ENCODE measurements at places on chromosomes 3 and 15. TPM values are rescaled to one million over a fixed set of nuclear protein-coding genes. Genes with fewer than 3 reads are reported as not detected.

- DNase-seq: no peak
Measured at GRCh38 chr3:108126348-108126747, 35.5 kb upstream of the CD47 start.

DNA sequence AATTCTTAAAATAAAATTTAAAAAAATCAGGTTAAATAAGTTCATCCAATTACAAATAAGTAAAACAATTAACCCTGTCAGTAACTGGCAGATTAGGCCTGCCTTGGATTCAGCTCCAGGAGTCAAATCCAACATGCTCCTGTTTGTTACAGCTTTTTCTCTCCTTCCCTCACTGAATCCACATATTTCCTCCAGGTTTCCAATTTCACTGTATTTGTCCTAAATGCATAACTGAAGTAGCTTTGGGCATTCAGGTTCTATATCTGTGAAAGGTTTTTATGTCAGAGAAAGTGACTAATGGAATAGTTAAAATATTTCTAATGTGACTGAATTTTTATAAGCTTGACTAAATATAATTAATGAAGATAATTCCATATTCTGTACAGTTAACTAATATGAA lies 79.7 kb downstream of the IFT80 start:
- no peak for DNase-seq

GRCh38 chr15:64686130-64686735 lies 89.2 kb downstream of the RBPMS2 start:
- peak; percentile 78 for DNase-seq

DNA sequence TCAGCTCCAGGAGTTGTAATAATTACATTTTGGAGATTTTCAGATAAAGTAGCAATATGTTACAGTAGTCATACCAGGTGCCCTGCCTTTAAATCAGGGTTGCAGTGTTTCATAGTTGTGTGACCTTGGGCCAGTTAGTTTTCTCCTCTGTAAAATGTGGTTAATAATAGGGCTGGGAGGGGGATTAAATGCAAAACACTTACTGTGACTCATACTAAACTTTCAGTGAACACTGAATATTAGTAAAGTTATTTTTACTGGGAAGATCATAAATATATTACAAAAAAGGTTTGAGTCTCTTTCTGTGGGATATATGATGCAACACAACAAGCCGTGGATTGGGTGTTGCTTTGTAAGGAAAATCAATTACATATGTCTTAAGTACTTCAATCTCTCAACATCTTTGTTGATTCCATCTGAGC lies 1.1 kb upstream of the EBLN2 start:
- DNase-seq: no peak

DNA sequence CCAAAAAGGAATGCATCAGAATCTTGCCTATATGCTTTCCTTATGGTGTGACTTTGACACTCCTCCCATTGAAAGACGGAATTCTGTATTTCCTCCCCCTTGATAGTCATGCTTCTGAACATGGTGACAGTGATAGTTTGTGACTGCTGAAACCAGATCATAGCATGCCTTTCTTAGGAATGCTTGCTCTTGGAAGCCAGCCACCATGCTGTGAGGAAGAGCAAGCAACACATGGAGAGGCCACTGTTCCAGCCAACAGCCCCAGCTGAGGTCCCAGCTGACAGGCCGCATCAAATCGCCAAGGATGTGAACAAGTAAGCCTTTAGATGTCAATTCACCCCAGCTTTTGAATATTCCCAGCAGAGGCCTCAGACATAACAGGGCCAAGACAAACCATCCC lies 100.1 kb downstream of the IGF2BP2 start:
- DNase-seq: no peak

DNA sequence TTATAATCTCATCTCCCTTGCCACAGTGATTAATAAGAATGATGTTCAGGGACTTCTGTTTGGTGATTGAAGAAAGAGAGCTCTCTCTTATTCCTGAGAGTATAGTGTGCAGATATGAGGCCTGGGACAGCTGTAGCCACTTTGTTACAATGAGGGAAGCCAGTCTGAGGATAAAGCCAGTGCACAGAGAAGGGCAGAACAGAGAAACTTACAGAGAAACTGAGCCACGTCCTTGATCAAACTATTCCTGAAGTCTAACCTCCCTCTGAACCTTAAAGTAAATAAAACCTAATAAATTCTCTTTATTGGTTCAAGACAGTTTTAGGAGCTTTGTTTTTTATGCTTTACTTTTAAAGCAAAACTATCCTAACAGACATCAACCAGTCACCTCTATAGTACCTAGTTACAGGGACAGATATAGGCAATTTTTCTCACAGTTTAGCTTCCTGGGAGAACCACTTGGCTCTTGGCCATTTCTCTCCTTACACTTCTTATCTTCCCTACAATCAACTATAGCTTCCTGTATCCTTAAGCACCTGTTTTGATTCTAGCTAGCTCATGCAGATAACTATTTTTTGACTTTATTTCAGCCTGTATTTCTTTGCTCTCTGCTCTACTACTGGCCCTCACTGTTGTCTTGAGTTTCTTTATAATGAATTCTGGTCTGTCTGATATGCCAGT lies 284.4 kb downstream of the SHQ1 start:
- no peak for DNase-seq

- DNase-seq: no peak
Measured at GRCh38 chr3:171813897-171814460, 3.7 kb upstream of the PLD1 start.

DNA sequence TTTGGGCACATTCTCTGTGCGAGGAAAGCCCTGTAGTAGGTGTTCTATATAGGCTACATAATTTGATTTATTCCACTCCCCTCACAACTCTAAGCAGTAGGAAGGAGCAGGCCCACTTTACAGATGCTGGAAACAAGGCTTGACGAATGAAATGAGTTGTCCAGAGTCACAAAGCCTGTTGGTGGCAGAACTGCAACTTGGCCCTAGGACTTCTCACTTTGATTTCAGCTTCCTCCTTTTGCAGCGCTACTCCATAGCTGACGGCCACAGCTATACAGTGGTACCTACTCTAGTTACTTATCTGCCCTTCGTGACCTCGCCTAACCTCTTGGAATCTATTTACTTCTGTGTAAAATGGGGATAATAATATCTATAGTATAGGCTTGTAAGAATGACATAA lies 2.5 kb upstream of the IRAK2 start:
- DNase-seq: no peak

DNA sequence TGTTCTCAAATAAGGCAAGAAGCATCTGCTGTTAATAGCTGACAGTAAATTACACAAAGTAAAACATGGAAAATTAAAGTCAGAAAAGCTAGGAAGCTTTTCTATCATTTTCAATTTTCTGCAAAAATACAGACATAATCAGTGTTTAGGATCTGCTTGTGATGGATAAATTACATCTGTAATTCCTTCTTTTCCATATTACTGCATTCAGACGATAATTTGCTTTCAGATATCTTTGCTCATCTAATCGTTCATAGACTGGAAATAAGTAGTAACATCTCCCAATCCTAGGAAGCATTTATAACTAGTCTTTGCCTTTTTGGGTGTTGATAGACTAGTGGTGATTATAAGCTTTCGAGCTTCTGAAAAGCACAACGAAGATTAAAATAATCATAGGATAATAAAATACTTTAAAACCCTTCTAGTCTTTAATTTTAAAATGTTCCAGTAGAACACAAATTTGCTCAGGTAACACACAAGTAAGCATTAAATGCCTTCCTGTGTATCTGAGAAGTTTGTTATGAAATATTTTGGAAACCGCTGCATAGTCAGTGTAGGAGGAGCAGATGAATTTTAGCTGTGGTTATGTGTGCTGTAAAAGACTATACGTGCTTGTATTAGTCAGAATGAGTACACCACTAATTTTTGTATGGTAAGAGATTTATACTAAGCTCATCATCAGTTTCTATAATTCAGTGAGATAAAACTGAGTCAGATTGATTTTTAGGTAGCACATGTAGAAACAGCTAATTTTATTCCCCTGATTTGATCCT lies 41.0 kb downstream of the MBNL1 start:
- DNase-seq: no peak

DNA sequence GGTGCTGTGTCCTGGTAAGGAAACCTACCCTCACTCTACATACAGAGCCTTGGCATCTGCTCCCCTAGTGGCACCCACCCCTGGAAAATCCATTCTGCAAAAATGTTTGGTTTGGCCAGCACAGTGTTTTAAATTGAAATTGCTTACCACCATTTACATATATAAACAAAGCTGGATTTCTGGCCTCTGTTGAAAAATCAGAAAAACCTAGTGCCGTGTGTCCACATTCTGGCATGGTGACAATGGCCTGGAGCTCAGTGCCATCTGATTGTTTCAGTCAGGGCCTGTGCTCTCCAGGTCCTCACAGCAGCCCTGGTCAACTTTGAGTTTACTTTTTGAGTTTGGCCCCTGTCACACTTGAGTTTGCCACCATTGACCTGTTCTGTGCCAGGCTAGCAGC lies 2.9 kb upstream of the IL17RC start:
- DNase-seq: no peak

- DNase-seq: no peak
Measured at GRCh38 chr3:140914384-140914945, 27.2 kb upstream of the SLC25A36 start.

- DNase-seq: no peak
Measured at GRCh38 chr3:149010504-149010951, 19.2 kb downstream of the GYG1 start.

GRCh38 chr3:171829841-171830517 lies 13.2 kb upstream of the TMEM212 start:
- peak; percentile 93 for DNase-seq

DNA sequence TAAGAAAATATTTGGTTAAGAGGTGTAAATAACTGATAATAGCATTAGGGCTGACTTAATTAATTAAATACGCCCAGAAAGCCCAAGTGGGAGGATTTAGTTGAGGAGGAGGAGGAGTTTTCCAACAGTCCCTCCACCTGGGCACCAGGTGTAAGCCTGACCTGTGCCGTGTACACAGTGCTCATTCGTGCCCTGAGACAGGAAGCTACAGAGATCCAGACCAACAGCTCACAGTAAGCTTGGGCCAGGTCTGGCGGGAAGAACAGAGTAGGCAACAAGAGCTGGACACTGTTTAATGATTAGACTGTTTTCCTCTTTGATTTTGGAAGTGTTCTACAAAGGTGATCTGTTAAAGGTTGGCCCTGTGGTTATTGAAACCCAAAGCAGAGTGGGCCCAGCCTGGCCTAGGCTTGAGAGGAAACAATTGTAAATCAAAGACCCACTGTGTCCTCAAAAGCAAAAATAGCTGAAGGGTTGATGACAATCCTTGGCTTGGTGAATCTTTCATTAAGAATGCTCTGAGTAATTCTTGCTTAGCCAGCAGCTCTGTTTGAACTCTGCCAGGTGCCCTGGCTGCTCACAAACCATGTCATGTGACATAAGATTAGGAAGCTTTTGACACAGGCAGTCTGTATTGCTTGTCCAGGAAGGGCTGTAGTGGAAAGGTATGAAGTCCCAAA lies 13.8 kb downstream of the SQOR start:
- DNase-seq: peak; percentile 47

GRCh38 chr3:50324351-50325112 lies 2.0 kb upstream of the HYAL2 start:
- DNase-seq: peak; percentile 89

DNA sequence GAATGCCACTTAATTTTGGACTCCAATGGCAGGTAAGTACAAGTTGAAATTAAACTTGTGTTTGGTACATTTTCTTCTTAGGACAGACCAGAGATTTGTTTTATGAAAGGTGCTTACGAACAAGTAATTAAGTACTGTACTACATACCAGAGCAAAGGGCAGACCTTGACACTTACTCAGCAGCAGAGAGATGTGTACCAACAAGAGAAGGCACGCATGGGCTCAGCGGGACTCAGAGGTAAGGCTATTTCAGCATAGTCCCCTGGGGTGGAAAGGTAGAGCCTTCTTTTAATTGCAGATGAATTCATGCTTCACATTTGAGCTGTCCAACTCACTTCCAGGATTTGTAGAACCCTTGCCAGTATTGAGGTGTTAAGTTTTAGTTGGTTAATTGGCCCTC lies 51.4 kb downstream of the ASTE1 start:
- no peak for DNase-seq

DNA sequence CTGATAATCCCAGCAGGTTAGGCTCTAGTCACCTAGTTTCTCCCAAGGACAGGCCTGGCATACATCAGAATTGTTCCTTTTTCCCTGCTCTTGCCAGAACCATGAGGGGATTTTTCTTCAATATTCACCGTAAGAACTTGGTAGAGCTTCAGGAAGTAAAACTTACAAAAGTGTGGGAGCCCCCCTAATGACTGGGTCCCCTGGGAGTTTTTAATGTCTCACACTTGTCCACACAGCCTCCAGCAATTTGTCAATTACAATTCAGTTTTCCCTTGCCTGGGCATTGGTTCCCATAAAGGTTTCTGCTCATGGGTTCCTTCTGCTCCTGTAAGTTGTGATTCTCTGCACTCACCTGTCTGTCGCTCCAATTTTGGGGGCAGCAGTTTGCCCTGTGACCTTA lies 28.5 kb downstream of the LHFPL4 start:
- DNase-seq: no peak

DNA sequence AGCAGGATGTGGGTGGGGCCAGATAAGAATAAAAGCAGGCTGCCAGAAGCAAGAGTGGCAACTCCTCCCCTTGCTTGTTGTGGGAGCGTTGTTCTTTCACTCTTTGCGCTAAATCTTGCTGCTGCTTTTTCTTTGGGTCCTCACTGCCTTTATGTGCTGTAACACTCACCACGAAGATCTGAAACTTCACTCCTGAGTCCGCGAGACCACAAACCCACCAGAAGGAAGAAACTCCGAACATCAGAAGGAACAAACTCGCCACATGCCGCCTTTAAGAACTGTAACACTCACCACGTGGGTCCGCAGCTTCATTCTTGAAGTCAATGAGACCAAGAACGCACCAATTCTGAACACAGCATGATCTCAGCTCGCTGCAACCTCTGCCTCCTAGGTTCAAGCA lies 72.9 kb downstream of the IL12A start:
- no peak for DNase-seq

DNA sequence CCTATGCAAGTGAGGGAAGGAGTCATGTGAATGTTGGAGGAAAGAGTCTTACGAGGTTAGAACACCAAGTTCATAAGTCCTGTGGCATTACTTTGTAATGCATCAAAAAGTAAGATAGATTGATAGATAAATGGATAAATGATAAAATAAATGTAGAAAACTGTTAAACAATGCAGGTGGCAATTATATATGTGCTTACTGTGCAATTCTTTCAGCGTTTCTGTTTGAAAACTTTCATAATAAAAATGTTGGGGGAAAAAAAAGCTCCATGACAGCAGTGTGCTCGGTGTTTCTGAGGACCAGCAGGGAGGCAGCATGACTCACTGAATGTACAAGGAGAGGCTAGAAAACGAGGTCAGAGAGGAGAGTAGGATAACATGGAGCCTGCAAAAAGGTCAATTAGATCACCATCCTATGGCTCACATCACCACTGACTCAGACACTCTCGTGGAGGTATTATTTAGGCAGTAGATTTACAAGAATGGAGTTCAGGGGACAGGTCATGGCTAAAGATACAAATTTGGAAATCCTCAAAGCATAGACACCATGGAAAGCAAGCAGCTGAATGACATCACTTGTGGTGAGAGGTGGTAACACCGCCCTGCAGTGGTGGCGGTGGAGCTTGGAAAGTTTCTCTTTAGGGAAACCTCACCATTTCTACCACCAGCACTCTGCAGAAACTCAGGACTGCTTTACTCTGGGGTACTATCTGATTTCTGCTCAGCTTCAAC lies 219.8 kb downstream of the CTNNB1 start:
- peak; percentile 0 for DNase-seq

- DNase-seq: peak; percentile 4
Measured at GRCh38 chr15:70023064-70023768, 74.5 kb downstream of the TLE3 start.

CLCN2 gene
- 5.4 TPM for total RNA-seq

MELTF gene
- 1.8 TPM for total RNA-seq

OPA1 gene
- 61.1 TPM for total RNA-seq

ANKRD63 gene
- total RNA-seq: not detected

CAND2 gene
- 2.4 TPM for total RNA-seq

HAPLN3 gene
- 95.6 TPM for total RNA-seq

SCN11A gene
- total RNA-seq: not detected

CNTN3 gene
- total RNA-seq: not detected

GOLGA8O gene
- total RNA-seq: 0.51 TPM
